ENCODE measurements at places on chromosomes 5 and 9. TPM values are rescaled to one million over a fixed set of nuclear protein-coding genes. Genes with fewer than 3 reads are reported as not detected.

DNA sequence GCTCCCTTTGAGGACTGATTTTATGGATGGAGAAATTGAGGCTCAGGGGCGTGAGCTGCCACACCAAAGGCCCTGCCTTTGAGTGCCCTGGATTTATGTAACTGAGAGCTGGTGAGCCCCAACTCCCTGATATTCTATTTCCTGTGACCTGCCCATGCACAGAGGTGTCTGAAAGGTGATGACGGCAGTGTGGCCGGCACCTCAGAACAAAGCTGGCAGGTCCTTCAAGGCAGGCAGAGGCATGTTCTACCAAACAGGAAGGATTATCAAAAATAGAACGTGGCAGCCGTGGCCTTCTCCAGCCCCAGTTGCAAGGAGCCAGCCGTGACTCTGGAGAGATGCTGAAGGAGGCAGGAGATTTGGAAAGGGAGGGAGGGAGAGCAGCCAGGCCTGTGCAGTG lies 36.2 kb downstream of the INSYN2B start:
- DNase-seq: no peak

GRCh38 chr9:114894609-114895433 lies 35.6 kb downstream of the TNFSF8 start:
- peak; percentile 78 for DNase-seq

GRCh38 chr5:161546470-161547301 lies at the start of gene GABRB2:
Gene GABRB2, minus strand, starts transcription at chr5:161546725. Its CDS starts 82 bp downstream, at chr5:161546643.
- peak; percentile 47 for DNase-seq

GRCh38 chr5:33807771-33808170 lies 84.0 kb downstream of the ADAMTS12 start:
- DNase-seq: no peak

- no peak for DNase-seq
These were observed 329.7 kb downstream of the CWC27 start for GRCh38 chr5:65098393-65098792.

DNA sequence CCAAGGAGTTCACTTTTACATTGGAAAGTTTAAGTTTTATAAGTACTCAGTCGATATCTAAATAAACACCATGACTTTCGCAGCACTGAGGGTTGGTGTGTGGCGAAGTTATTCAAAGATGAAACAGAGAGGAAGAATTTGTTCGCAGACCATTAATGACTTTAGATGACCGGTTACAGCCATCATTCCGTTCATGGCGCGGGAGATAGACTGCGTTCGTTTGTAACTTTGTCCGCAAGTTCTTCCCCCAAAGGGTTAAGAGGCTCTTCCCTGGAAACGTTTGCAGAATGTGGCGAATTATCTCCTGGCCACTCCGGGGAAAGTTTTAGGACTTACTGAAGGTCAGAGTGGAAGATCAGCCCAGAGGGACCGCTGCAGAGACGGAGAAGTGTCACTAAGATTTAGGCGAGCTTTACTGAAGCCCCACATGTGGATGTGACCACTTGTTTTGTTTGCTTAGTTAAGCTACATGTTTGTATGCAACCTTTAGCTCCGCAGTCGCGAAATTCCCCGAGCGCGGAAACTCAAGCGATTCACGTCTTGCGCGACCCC lies 2.2 kb upstream of the FOXD1 start:
- DNase-seq: no peak

- DNase-seq: no peak
These were observed 35.7 kb downstream of the LRRC70 start for GRCh38 chr5:62614355-62614754.

GRCh38 chr5:17802256-17802655 lies 168.0 kb downstream of the TAF11L14 start:
- DNase-seq: no peak

- DNase-seq: no peak
These were observed 558.5 kb downstream of the DMRTA1 start for GRCh38 chr9:23005156-23005555.

- DNase-seq: no peak
These were observed 16.5 kb downstream of the HSDL2 start for GRCh38 chr9:112396416-112396815.

DNA sequence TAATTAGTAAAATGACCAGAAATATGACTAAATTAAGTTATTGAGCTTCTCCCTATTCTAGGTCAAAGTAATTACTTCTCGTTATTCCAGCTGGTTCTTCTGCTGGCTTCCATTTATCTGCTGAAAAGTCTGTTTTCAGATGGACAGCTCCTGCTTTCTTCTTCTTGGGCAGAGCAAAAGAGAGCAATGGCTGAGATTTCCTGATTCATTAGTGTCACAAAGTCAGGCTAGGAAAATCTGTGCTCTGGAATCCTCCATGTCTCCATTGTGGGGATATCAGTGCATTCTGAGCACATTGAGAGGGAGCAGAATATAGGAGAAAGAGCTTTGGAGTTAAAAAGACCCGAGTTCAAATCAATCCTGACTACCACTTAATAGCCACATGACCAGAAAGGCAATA lies 33.7 kb upstream of the NRG2 start:
- no peak for DNase-seq

GRCh38 chr9:86836797-86837196 lies 110.5 kb downstream of the GAS1 start:
- DNase-seq: no peak

DNA sequence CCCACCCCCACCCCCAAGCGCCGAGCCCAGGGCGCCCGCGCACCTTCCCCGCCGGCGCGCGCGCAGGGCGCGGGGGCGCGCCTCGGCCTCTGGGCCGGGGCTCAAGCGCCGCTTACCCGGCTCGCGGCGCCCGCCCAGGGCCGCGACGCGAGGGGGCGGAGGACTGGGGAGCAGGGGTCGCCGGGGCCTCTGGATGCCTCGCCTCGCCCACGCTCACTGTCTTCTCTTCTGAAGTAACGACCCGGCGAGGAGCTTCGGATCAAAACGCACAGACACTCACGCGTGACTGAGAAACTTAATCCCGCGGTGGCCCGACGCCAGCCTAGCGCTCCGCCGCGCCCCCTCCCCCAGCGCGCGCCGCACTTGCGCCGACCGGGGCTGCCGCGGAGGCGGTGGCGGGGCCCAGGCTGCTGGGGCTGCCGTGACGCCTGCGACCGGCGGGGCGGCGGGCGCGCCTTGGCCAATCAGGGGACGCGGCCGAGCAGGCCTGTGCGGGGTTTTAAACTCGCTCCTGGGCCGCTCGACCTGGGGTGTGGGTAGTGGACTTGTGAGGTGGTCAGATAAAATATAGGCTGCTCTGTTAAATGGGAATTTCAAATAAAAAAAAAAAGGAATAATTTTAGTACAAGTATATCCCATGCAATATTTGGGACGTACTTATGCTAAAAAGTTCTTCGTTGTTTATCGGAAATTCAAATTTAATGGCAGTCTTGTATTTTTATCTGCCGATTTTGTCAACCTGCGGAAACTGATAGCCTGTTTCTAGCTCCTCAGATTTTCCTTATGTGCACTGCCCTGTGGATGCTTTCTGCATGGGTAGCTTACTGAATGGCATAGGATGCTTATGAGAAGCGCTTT lies at the start of gene MPDZ:
TSS of gene MPDZ (minus strand) at position 409 of the 858 bp plus-strand sequence. CDS start 29,377 bp downstream, outside the sequence.
- DNase-seq: peak; percentile 2

- DNase-seq: peak; percentile 46
These were observed 678 bp downstream of the SLC2A6 start for GRCh38 chr9:133477992-133478850.

DNA sequence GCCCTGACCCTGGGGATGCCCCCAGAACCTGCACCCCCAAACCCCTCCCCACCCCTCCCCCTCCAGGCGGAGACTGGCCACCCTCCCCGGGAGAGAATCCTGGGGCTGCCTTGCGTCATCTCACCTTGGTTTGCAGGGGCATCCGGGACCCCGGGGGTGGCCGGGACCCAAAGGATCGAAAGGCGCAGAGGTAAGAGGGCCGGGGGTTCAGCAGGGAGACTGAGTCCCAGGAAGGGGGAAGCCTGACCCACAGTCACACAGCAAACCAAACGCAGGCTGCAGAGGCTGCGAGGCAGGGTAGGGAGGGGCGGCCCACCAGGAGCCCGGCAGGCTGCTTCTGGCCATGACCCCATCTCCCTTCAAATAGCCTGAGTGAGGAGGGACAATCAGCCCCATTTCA lies 33.8 kb upstream of the ORM1 start:
- no peak for DNase-seq

- DNase-seq: no peak
These were observed 105.7 kb downstream of the SPOCK1 start for GRCh38 chr5:137393196-137393993.

DNA sequence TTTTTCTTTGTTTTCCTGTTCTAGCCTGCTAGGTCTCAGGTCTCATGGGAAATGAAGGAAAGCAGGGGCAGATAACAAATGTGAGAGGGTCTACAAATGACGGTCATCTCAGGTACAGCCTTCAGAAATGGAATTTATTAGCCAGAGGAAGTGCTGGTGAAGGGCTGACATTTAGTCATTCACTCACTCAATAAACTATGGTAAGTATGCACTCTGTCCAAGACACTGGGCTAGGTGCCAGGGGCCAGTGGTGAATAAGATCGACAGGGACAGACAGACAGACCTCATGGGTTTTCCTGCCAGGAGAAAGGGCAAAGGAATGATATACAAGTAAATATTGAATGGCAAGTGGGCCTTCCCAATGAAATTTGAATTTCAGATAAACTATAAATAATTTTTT lies 6.3 kb downstream of the PDE6A start:
- DNase-seq: no peak

DNA sequence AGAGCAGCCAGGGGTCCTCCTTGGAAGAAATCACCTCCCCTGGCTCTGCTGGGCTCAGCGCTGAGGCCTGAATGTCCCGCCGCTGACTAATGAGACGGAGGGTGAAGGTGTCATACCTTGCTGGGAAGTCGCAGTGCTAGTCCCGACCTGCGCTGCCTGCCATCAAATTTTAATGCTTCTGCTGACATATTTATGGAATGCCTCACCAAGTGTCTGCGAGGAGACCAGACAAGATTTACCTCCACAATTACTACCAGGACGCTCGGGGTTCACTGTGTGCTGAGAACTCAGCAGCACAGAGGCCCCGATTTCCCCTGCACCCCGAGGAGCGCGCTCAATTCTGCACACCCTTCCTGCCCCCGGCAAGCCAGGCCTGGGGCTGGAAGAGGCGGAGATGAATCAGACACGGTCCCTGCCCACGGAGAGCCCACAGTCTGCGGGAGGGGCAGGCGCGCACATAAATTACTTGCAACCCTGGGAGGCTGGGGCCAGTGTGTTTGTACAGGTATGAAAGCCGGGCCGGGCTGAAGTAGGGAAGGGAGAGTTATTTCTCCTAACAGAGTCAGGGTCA lies 175.2 kb downstream of the PAX5 start:
- DNase-seq: no peak

DNA sequence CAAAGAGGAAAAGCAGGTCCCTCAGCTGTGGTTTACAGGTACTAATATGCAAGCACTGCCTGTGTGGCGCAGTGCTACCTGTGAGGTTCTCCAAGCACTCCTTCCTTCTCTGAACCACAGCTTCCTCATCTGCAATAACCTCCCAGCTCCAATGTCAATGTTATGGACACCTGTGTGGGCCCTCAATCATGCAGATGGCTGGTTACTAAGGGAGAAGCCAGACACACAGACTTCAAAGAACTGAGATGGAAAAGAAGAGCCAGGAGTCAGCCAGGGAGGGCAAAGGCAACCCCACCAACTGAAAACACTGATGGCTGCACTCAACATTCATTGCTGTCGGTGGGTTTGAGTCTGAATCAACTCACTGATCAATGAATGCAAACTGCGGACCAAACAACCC lies 77.7 kb downstream of the NR6A1 start:
- DNase-seq: no peak

GRCh38 chr5:13987843-13988464 lies 43.5 kb upstream of the DNAH5 start:
- DNase-seq: peak; percentile 40

GRCh38 chr5:110846398-110847001 lies 107.7 kb downstream of the SLC25A46 start:
- DNase-seq: no peak

DNA sequence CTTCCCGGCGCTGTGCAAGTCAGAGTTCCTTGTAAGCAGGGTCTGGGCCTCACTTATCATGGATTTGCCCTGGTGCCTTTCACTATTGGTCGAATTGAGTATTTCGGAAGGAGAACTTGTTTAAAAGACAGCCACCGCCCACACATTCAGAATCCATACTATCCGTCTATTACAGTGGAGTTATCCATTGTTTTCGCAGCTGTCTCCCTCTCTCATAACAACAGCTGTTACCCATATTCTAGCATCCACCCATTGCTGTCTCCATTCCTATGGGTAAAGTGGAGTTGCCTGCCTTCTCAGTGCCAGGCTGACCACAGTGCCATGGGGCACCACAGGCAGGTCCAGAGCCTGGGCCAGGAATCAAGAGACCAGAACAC lies 20.2 kb downstream of the FAXDC2 start:
- DNase-seq: no peak

DNA sequence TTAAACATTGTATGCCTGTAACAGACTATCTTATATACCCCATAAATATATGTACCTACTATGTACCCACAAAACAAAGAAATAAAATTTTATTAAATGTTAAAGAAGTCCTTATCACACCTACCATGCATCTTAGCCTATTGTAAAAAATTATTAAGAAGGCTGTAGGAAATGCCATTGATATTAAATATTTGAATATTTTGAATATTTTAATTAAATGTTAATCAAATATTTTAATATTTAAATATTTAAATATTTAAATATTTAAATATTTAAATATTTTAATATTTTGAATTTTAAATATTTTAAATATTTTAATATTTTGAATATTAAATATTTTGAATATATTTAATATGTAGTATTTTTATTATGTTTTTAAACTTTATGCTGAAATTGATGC lies 331.5 kb upstream of the ATP10B start:
- DNase-seq: no peak

DNA sequence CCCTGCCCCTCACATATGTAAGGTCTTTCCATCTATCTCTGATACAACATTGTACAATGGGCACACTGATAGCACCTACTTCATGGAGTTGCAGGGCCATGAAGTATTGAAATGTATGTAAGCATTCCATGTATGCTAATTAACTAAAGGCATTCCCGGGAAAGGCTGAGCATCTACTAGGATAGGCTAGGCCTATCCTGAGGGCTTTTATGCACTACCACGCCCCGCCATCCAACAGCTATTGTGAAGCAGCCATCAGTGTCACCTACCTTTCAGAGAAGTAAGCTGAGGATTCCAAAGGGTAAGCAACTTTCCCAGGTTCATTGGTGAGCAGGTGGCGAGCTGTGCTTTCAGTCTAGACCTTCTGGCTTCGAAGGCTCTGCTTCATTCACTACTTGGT lies 47.6 kb downstream of the NSG2 start:
- DNase-seq: no peak

Gene SOX30
- 0.11 TPM for total RNA-seq

Gene GABRA1
- not detected for total RNA-seq

Gene SLC45A2
- total RNA-seq: not detected

Gene MSMP
- total RNA-seq: 0.59 TPM

Gene HTR1A
- total RNA-seq: not detected

Gene EPB41L4A
- total RNA-seq: not detected

Gene OR1Q1
- not detected for total RNA-seq

Gene SLC6A7
- not detected for total RNA-seq

Gene CDH9
- not detected for total RNA-seq

Gene PHF24
- total RNA-seq: not detected
